NB4 (cell line): ENCODE measurements at places on chromosomes 13 and 19.

GRCh38 chr13:27826379-27827353 lies 34.4 kb downstream of the GSX1 start:
- DNase-seq = peak; percentile 89

- DNase-seq = peak; percentile 15
These were observed 170.0 kb upstream of the SLC10A2 start for GRCh38 chr13:103236213-103236612.

GRCh38 chr19:14015524-14016035 lies 9.5 kb upstream of the RFX1 start:
- DNase-seq = no peak

GRCh38 chr19:30722761-30723160 lies 350.6 kb downstream of the ZNF536 start:
- DNase-seq = no peak

- DNase-seq = no peak
These were observed 244.7 kb downstream of the DCLK1 start for GRCh38 chr13:35886332-35887114.
